ENCODE measurements at places on chromosomes 3 and 15. TPM values are rescaled to one million over a fixed set of nuclear protein-coding genes. Genes with fewer than 3 reads are reported as not detected.

IGF2BP2 gene
- 14.4 TPM for total RNA-seq

SLC35G2 gene
- total RNA-seq = 21.9 TPM

GCHFR gene
- total RNA-seq = 7.3 TPM

KLF15 gene
- total RNA-seq = 1.4 TPM

TMCO5A gene
- total RNA-seq = not detected

PIGZ gene
- total RNA-seq = 1.6 TPM

SLC15A2 gene
- total RNA-seq = 0.12 TPM

SKIL gene
- total RNA-seq = 23.4 TPM

PLA2G4B gene
- 1.6 TPM for total RNA-seq

LEKR1 gene
- 1.0 TPM for total RNA-seq

MAP1A gene
- total RNA-seq = 0.63 TPM

CPN2 gene
- total RNA-seq = not detected

NR2E3 gene
- total RNA-seq = 0.34 TPM

SLC2A2 gene
- not detected for total RNA-seq

All from A549 treated with AZD2906 at 1 μM for 4 hours (cell line).